ENCODE measurements at places on chromosomes 7 and 10. TPM values are rescaled to one million over a fixed set of nuclear protein-coding genes. Genes with fewer than 3 reads are reported as not detected.

GRCh38 chr7:84058311-84059076 is 136.1 kb downstream of the SEMA3A start:
- H3K36me3 ChIP-seq, result no peaks in the 10 kb centered on the region
- H3K4me3 ChIP-seq, result no peak overlapping the region
- peak; percentile 72 for DNase-seq
- H3K27ac ChIP-seq, result no peak overlapping the region
- H3K27me3 ChIP-seq, result no peaks in the 10 kb centered on the region

DNA sequence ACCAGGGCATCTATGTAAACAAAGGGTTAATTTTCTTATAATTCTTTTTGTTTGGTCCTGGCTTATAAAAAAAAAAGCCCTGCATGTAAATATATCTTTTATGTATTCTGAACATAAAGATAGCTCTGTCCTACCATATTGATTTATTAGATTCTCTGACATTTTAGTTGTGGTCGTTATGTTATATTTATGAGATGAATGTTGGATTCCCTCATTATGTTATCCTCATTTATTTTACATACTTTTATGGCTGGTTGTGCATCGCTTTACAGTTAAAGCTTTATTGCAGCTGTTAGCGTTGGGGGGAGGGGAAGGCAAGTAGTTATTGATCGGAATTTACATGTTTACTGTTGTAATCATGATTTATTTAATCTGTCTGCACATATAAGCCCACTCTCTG is 431.5 kb downstream of the LRMDA start:
- no peak overlapping the region for H3K4me3 ChIP-seq
- no peak for DNase-seq
- H3K27ac ChIP-seq, result no peak overlapping the region
- H3K36me3 ChIP-seq, result no peaks in the 10 kb centered on the region
- no peaks in the 10 kb centered on the region for H3K4me1 ChIP-seq
- no peaks in the 10 kb centered on the region for H3K27me3 ChIP-seq

DNA sequence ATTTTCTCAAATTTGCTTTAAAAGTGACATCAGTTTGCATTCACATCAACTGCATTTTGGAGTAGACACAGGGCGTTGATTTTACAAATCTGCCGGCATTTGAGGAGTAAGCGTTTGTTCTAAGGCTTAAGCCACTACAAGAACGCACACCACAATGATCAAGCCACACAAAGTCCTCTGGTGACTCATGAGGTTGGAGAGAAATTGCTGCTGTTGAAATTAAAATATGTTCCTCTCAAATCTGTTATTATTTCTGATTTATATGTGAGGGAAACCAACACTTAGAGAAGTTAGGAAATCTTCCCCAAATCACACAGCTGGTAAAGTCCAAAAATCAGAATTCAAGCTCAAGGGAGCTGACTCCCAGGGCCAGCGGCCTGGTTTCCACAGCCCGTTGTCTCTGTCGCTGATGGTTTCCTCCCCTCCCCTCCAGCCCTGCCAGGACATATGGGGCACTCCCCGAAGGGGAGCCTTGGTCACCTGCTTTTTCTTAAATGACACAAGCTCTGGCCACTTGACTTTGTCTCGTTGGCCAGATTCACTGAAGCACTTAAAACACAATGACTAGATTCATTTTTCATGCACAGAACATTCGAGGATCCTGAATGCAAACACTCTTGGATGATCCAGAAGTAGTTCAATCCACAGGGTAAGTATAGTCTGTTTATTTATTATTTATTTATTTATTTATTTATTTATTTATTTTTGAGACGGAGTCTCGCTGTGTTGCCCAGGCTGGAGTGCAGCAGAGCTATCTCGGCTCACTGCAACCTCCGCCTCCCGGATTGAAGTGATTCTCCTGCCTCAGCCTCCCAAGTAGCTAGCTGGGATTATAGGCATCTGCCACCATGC is 29.2 kb upstream of the KLF6 start:
- peaks cover 26% of the 10 kb centered on the region for H3K4me1 ChIP-seq
- no peak overlapping the region for H3K4me3 ChIP-seq
- H3K36me3 ChIP-seq, result no peaks in the 10 kb centered on the region
- DNase-seq, result peak; percentile 48
- peak overlapping the region; percentile 80 for H3K27ac ChIP-seq

DNA sequence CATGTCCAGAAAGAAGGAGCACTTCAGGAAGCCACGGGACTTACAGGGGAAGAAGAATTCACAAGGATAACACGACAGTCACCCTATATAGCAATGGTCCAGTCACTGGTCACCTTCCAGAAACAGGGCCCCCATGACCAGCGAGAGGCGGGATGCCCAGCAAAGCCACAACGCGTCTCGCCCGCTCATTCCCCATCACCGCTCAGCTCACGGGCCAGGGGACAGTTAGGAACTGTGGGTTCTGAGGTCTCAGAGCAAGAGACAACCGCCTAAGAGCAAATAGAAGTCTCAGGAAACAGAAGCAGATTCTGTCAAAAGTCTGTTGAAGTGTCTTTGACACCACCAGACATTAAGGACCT is 71.9 kb downstream of the PROSER2 start:
- H3K27ac ChIP-seq, result no peak overlapping the region
- no peak for DNase-seq
- H3K4me1 ChIP-seq, result no peaks in the 10 kb centered on the region
- H3K27me3 ChIP-seq, result no peaks in the 10 kb centered on the region
- H3K4me3 ChIP-seq, result no peak overlapping the region

DNA sequence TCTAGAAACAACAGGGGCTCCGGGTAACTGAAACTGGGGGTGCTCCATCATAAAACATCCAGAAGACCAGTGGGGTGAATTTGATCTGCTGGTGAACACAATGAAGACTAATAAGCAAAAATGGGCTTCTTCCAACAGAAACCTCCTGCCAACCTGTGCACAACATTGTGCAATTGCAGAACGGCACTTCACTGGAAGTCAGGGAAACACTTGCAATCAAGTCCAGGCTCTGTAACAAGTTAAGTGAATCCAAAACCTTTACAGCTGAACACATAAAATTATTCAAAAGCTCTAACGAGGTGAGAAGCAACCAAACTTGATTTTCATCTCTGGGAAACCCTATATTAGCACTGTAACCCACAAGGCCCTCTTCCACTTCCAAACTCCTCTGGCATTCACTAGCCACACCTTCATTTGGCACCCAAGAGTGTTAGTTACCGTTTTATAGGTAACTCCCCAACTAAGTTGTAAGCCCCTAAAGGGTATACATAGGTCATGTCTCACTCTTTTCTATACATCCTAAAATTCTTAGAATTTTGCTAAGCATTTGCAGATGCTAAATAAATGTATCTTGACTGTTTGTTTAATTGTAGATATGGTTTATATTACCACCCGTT is 22.0 kb downstream of the IMMP2L start:
- no peak overlapping the region for H3K4me3 ChIP-seq
- H3K4me1 ChIP-seq, result no peaks in the 10 kb centered on the region
- DNase-seq, result no peak
- no peak overlapping the region for H3K27ac ChIP-seq
- no peaks in the 10 kb centered on the region for H3K36me3 ChIP-seq

DNA sequence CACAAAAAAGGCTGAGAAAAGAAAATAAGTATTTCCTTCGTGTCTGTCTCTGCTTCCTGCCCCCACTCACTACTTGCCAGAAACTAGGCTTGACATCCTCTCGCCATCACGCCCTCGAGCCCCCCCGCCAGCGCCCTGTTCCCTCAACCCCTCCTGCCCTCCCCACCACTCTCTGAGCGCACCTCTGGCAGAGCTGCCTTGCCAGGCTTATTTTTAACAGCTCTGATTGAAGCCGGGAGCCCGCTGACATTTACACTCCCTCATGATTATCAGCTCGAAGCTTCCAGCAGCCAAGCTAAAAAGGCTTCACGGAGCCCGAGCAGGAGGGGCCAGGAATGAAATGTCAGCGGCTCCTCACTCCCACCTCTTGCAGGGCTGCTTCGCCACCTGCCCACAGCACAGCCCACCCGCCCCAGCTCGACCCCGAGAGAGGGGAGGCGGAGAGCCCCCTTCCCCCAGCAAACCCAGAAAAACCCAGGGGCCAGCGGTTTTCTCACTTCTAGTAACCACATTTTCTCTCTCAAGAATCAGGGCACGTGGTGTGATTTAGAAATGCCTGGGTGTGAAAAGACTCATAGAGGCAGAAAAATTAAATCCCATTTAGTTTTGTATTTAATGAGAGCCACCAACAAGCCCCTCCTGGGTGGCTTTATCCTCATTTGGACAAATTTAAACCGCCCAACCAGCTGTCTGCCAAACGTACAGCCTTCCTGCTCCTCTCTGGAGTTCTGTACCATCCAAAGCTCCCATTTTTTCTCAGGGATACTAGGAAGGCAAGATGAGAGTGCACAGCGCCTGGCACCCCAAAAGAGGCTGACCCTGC is 89.3 kb downstream of the SLIT1 start:
- H3K36me3 ChIP-seq, result no peaks in the 10 kb centered on the region
- no peak overlapping the region for H3K4me3 ChIP-seq
- H3K4me1 ChIP-seq, result no peaks in the 10 kb centered on the region
- H3K27me3 ChIP-seq, result peaks cover 35% of the 10 kb centered on the region
- no peak for DNase-seq
- H3K27ac ChIP-seq, result no peak overlapping the region

GRCh38 chr10:119401671-119402395 is 140.7 kb downstream of the RGS10 start:
- no peaks in the 10 kb centered on the region for H3K27me3 ChIP-seq
- peaks cover 2% of the 10 kb centered on the region for H3K36me3 ChIP-seq
- H3K27ac ChIP-seq, result peak overlapping the region; percentile 87
- no peak overlapping the region for H3K4me3 ChIP-seq
- DNase-seq, result no peak

- no peak overlapping the region for H3K27ac ChIP-seq
- H3K27me3 ChIP-seq, result no peaks in the 10 kb centered on the region
- H3K4me3 ChIP-seq, result no peak overlapping the region
These were observed 31.5 kb upstream of the SH2D4B start for GRCh38 chr10:80506189-80506575.

DNA sequence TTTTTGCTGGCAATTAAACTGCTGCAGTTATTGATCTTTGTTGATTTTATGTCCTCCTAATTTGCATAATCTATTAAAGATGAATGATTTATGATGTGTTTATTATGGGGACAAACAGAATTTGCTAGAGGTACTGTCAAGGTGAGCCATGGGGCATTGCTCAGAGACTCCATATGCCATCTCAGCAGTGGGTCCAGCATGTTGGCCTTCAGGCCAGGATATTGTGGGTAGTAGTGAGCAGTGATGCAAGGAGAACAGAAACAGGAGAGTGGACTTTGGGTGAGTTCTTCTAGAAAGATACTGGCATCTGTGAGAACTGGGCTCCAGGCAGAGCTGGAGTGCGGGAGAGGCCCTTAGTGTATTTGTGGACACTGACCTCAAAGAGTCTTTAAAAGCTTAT is 65.9 kb downstream of the PAX2 start:
- H3K4me3 ChIP-seq, result no peak overlapping the region
- no peaks in the 10 kb centered on the region for H3K36me3 ChIP-seq
- H3K27ac ChIP-seq, result no peak overlapping the region
- DNase-seq, result no peak
- H3K4me1 ChIP-seq, result no peaks in the 10 kb centered on the region

- H3K4me3 ChIP-seq, result no peak overlapping the region
- H3K27me3 ChIP-seq, result no peaks in the 10 kb centered on the region
- no peak overlapping the region for H3K27ac ChIP-seq
These were observed 126.9 kb upstream of the TBX20 start for GRCh38 chr7:35380739-35381224.

DNA sequence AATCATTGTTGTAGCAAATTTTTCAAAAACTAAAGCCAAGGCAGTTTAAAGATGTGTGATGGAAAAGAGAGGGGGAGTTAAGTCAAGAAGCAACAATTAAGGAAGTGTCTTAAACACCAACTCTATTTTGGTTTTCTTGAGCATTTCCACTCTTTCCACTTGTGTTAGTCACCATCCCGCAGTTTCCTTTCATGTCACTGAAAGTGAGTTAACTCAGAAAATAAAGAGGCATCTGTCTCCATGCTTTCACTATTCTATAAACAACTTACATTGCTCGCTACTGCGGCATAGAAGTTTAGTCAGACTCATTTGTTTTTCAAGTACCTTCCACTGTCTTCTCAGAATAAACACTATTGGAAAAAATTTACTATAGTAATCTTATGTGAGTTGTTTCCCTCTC is 284.9 kb upstream of the SEMA3D start:
- no peak overlapping the region for H3K4me3 ChIP-seq
- H3K27me3 ChIP-seq, result no peaks in the 10 kb centered on the region
- H3K36me3 ChIP-seq, result no peaks in the 10 kb centered on the region
- no peak for DNase-seq
- no peaks in the 10 kb centered on the region for H3K4me1 ChIP-seq

DNA sequence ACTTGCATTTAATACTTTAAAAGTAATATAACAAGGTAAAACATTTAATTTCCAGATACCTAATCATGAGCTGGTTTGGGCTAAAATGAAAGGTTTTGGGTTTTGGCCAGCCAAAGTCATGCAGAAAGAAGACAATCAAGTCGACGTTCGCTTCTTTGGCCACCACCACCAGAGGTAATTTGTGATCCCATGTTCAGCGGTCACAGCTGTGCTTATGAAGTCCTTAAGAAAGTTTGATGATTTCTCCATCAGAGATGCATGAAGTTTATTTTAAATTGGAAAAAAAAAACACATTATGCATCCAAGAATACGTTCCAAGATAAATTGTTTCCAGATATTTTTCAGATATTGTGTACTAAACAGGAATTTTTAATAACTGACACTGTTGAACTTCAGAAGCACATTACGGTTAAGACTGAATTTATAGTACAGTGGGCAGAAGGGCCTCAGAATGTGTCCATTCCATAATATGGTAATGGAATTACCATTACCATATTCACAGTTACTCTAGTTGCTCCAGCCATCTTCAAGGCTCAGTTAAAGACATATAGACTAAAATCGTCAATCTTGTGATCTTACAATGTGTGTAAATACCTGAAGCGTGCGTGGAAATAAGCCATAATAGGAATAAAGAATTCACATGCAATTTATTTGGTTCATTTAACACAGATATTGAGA is 106.8 kb downstream of the ZMYND11 start:
- H3K27me3 ChIP-seq, result no peaks in the 10 kb centered on the region
- peaks cover 9% of the 10 kb centered on the region for H3K36me3 ChIP-seq
- H3K4me1 ChIP-seq, result no peaks in the 10 kb centered on the region
- H3K4me3 ChIP-seq, result no peak overlapping the region

Gene GHRHR
- not detected for polyA plus RNA-seq

Gene ZNF727
- polyA plus RNA-seq, result not detected

Gene TLL2
- not detected for polyA plus RNA-seq

Gene ZCCHC24
- 12.2 TPM for polyA plus RNA-seq

Gene HMX2
- 0.48 TPM for polyA plus RNA-seq

Gene HPSE2
- polyA plus RNA-seq, result 1.6 TPM
